ENCODE measurements at places on chromosomes 11 and 22.

GRCh38 chr11:128689591-128689947 is 4.3 kb upstream of the FLI1 start:
- DNase-seq, result no peak

DNA sequence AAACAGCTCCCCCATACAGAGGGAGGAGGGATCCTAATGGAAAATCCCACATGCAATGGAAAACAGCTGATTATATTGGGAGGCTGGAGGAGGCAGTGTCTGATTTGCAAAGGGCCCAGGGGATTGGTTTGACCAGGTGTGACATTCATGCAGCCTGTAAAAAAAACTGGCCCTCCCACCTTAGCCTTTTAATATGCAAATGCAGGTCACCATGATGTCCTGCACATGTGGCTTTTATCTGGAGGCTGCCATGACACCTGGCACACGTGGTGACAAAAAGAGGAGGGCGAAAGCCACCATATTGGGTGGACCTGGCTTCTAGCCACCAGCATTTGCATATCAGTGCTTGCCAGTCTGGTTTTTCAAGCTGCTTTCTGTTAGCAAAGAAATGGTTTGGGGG is 48.5 kb downstream of the ZNF280B start:
- DNase-seq, result no peak

- DNase-seq, result no peak
Observed at GRCh38 chr11:36586543-36586942, 7.8 kb upstream of the IFTAP start.

GRCh38 chr22:44523981-44524759 is 26.1 kb upstream of the RTL6 start:
- DNase-seq, result no peak

GRCh38 chr11:12981676-12982522 is 27.2 kb upstream of the RASSF10 start:
- DNase-seq, result no peak

GRCh38 chr11:74641905-74642304 is 49.5 kb downstream of the POLD3 start:
- no peak for DNase-seq
